Fibroblast of lung (primary cell): ENCODE measurements at places on chromosomes 5 and 9.

GRCh38 chr9:125370786-125371185, 109.2 kb downstream of the GAPVD1 start:
- DNase-seq: no peak

DNA sequence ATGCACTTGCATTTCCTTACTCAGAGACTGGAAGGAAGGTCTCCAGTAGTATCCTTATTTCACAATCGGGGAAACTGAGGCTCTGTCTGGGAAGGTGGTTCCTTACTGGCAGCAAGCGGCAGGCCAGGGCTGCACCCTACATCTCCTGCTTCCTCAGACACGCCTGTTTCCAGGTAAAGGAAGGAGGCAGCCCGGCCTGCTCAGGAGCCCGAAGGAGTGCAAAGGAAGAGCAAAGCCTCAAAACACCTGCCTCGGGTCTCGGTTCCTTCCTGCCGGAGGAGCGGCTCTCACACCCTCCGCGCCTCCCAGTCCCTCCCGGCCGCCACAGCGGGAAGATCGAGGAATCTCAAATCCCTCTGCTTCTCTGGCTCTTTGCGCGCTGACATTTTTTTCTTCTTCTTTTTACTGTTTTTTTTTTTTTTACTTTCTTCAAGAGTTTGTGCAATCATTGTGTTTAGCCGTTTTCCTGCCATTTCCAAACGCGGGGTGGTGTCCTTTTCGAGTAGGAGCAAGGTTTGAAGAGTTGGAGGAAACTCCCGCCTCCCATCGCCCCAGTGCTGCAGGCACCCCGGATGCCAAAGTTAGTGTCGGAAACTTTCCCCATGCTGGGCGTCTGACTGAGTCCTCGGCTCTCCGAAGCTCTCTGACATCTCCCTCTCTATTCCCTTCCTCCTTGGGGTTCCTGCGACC, 1.0 kb downstream of the GGTA1 start:
- DNase-seq: peak; percentile 59

- no peak for DNase-seq
Measured at GRCh38 chr5:101346906-101347305, 443.8 kb upstream of the ST8SIA4 start.

DNA sequence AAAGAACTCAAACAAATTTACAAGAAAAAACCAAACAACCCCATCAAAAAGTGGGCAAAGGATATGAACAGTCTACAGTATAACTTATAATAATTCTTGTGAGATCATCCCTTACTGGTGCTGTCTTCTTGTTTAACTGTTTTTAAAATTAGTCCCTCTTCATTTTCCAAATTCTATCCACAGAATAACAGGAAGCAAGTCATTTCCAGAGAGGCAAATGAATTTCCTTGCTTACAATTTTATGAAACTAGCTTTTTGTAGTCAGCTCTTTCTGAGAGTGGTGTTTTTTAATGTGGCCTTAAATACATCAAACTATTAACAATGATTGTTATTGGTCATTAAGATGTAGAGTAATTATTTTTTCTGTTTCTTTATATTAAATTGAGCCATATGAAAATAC, 40.6 kb downstream of the FAM174A start:
- DNase-seq: no peak

DNA sequence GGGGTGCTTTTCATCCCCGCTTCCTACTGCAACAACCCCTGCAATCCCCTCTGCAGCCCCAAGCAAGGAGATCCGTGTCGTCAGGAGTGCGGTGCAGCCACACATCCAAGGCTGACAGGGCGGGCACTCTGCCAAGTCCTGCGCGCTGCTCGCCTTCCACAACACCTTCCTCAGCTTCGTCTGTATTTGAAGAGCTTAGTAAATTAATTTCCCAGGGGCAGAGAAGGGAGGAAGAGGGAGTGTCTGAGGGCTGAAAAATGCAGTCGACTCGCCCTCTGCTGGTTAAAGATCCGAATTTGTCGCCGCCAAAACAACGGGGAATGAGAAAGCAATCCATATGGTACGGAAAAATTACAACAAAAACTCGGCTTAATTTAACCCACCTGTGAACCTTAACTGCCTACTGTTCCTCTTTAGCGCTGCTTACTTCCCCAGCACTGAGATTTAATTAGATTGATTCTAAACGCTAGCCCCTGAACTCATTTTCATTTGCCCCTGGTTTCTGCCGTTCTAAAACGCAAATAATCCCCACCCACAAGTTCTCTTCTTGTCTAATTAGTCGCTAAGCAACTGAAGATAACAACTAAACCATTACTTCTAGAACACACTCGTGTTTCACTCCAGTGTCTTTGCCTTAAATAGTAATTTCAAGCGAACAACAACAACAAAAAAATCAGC, 10.9 kb upstream of the PCDHB1 start:
- no peak for DNase-seq

DNA sequence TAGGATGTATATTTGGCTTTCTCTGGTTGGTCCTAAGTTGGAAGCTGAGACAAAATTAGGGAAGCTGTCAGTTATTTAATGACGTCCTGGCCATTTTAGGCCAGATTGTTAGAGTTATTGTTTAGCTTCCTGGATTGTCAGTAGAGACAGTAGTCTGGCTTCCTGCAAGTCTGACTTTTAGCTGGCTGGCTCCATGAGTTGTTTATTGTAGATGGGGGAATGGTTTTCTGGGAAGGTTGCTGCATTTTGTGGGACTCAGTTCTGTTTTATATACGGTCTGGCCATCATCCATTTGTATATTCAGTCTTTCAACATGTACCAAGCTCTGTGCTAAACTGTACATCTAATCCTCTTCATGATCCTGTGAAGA, 68.3 kb downstream of the SGCD start:
- no peak for DNase-seq

- DNase-seq: no peak
Measured at GRCh38 chr5:75044406-75044805, 8.0 kb downstream of the GCNT4 start.

DNA sequence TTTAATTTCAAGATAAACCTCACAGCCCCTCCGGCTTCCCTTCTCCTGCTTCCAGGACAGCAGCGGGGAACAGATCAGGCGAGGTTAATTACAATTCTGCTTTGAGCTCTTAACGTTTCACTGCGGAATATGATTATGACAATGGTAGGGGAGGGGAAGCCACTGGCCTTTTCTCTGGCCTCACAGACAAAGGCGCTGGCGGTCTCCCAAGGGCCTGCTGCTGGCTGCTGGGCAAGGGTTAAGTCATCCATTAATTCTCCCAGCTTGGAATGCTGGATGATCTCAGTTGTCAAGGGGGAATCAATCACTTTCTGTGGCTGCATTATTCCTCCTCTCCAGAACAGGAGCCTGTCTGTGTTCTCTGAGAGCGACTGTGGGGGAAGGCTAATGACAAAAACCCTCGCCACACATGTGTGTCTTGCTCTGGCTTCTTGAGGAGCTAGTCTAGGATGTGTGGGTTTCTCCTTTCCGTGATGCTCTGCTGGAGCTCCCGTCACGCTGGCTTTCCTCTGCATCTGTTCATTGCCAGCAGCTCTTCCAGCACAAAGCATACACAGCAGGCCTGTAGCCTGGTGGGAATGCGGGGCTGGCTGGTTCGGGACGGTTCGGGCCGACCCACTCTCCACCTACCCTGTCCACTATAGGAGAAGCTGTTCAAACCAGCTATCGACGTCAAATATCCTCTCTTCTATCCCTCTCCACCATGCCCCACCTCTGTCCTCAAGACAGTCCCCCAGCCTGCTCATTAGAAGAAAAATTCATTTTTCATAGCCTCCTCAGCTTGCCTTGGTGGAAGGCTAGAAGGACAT, 82.8 kb downstream of the DCP2 start:
- DNase-seq: peak; percentile 96

DNA sequence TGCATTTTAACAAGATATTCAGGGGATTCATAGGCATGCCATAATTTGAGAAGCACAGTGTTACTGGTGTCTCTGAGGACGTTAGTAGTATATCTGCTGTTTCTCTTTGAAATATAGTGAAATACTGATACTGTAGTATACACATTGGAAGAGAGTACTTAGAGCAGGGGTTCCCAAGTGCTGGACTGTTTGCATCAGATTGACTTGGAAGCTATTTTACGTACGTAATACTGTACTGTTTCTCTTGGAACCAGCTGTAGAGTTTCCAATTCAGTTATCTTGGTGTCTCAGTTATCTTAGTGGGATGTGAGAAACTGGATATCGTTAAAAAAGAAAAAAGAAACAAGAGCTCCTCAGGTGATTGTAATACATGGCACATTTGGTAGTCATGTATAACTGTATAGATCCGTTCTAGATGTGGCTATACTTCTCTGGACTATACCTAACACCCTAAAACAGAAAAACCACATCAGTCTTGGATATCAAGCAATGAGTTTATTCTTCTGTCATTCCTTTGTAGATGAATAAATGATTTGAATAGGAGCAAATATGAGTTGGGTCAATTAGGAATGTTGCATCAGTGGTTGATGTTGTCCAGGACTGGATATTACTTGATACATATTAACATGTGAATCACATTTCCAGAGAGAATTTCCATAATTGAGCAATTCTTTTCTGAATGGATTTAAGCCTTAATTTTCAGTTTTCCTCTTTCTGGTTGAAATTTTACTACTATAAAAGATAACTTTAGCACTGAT, 33.4 kb downstream of the PRRC1 start:
- DNase-seq: no peak

DNA sequence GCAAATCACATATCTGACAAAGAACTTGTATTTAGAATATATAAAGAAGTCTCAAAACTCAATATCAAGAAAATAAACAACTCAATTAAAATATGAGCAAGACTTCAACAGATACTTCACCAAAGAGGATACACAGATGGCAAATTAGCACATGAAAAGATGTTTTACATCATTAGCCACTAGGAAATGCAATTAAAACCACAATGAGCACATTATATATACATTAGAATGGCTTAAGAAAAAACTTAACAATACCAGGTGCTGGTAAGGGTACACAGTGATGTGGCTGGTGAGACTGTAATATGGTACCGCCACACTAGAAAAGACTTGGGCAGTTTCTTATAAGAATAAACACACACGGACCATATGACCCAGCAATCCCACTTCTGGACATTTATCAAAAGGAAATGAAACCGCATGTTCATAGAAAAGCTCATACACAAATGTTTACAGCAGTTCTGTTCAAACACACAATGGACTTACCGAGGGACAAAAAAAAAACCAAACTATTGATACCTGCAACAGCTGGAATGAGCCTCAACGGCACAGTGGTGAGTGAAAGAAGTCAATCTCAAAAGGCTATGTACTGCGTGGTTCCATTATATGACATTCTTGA, 27.6 kb downstream of the SEMA4D start:
- DNase-seq: peak; percentile 8

DNA sequence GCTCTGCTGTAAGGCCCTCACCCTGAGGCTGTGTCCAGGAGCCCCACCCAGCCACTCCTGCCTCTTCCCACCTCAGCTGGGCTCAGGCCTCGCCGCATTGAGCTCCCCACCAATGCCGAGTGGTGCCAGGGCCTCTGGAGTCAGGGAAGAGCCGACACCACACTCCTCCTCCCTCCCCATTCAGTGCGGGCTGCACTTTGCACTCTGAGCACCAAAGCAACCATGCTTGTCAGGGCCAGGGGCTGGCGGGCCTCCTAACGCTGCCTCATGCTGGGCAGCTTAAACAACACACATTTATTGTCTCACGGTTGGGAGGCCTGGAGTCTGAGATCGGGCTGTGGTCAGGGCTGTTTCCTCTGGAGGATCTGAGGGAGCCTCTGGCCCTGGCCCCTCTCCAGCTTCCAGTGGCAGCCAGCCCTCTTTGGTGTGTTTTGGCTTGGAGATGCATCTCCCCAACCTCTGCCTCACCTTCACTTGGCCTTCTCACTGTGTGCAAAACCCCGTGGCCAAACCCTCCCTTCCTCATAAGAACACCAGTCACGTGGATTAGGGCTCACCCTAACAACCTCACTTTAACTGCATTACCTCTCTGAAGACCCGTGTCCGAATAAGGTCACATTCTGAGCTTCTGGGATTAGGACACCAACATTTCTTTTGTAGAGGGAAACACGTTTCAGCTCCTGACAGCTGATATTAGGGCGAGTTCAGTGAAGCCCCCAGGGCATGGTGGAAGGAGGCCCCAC, 157.8 kb downstream of the MED10 start:
- DNase-seq: no peak

DNA sequence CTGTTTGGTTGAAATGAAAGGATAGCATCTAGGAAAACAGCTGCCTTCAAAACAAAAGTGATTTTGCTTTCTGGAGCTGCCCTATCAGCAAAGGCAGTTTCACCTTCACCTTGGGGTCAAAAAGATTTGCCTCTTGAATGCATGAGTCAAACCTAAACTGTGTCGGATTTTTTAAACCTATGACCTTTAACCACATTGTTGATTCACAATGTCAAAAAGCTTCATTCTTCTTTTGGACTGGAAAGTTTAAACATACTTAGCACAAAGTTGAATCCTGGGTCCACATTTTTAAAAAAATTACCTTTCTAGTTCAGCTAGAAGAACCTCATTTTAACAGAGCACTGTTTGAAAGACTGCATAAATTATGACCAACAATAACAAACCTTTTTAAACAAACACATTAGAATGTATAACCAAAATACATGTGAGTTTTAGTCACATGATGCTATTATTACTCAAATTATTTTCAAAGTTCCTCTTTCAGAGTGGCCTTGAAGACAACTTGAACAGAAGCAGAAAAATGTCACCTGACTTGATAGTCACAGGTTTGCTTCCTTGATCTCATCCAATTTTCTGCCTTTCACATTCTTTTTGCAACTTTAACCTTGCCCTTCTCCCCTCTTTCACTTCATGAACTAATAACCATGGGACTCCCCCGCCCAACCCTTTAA, 109.7 kb upstream of the LHFPL2 start:
- peak; percentile 68 for DNase-seq

DNA sequence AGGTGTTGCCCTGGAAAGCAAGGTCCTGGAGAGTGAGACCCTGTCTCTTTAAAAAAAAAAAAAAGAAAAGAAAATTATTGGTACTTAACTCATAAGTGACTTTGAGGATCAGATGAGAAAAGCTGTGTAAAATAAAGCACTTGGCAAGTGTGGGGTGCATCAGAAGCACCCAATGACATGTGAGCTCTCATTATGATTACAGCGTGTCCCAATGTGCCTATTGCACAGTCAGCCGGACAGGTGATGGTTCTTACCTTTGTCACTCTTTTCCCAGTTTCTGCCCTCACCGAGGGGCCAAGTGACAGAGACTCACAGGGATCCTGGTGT, 40.4 kb upstream of the IL17B start:
- DNase-seq: no peak

DNA sequence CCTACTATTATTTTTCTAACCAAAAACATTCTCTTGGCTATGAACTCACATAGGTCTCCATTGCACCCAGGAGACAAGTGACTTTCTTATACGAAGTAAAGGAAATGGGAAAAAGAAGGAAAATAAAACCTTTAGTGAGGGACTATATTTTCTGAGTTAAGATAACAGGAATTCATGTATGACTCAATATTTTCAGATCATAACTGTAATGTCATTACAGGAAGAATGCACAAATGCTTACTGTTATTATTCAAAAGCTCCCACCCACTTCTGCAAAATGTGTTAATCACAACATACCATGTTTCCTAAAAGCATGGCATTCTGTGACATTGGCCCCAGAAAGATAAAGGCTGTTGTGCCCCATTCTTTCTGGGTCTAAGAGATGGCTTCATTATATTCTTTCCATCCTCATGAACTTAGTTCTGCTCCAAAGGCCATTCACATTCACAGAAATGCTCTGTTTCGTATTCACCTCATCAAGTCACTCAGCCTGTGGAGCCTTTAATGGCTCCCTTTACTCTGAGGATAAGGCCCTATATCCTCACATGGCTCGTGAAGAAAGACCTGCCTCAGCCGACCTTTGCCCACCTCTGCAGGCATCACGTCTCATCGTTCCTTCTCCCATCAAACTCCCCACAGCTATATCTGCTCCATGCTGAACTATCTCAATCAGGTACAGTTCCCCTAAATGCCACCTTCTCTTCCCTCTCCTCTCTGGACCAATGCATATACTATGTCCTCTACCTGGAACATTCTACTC, 77.0 kb downstream of the ABCA1 start:
- DNase-seq: peak; percentile 48
